Fibroblast of skin of left quadriceps (primary cell): ENCODE measurements at places on chromosomes 1 and 21.
A peak's percentile ranks its signal among the peaks of the same experiment; 100 is the strongest.

GRCh38 chr1:11617314-11617713, 36.9 kb downstream of the FBXO2 start:
- DNase-seq: no peak

DNA sequence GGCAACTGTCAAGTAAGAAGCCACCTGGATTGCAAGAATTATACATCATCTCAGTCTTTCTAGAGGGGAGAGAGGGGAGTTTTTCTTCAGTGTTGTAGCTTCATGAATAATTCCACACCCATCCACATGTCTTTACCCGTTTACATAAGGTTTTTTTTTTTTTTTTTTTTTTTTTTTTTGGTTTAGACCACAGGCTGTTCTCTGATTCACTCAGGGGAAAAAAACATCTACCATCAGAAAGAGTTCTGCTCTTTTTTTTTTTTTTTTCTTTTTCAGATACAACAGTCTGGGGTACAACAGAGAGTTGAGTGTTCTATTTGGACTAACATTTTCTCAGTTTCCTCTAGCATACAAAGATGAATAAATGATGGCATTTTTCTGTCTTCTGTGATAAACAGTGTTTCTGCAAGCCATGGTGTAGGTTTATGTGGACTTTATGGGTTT, 4.9 kb upstream of the KIF14 start:
- no peak for DNase-seq

DNA sequence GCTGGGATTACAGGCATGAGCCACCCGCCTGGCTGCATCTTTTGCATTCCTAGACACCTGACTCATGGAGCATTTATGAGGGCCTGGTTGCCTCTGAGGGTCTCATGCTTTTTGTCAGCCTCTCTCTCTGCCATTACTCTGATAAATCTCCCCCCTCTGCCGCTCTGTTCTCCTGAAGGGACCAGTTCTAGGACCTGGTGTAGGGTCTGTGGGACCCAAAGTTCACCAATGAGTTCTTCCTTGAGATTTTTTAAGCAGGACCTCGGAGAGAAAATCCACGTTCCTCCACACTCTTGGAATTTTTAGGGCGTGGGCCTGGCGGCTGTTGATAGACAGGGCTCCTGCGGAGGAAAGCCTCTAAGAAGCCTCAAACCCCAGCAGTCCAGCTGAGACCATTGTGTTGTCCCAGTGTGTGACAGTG, 91.9 kb upstream of the ERRFI1 start:
- DNase-seq: no peak

- no peak for DNase-seq
Observed at GRCh38 chr1:117655220-117655577, 49.4 kb downstream of the TENT5C start.

DNA sequence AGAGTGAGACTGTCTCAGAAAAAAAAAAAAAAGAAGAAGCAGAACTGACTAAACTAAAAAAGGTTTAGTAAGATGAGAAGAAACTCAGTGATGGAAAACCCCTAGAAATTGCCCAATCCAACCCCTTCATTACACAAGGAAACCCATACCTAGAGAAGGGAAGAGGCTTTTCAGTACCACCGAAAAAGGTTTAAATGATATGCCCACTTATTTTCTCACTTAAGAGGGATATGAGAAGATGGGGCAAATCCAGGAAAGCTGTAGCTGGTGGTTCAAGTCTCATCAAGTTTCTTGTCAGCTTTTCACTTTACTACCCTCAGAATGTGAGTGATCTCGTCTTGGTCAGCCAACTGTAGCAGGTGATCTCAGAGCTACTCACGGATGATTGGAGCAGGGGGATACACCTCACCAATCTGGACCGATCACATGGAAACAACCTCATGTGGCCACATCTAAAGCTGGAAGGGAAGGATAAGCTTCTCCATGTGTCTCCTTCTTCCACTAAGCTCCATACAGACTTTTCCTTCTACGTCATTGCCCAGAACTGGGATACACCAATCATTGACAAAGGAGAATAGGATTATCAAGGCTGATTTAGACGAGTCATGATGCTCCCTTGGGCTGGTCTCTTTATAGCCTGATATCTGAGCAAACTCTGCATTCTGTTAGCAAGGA, 126.7 kb upstream of the POU3F1 start:
- DNase-seq: no peak

DNA sequence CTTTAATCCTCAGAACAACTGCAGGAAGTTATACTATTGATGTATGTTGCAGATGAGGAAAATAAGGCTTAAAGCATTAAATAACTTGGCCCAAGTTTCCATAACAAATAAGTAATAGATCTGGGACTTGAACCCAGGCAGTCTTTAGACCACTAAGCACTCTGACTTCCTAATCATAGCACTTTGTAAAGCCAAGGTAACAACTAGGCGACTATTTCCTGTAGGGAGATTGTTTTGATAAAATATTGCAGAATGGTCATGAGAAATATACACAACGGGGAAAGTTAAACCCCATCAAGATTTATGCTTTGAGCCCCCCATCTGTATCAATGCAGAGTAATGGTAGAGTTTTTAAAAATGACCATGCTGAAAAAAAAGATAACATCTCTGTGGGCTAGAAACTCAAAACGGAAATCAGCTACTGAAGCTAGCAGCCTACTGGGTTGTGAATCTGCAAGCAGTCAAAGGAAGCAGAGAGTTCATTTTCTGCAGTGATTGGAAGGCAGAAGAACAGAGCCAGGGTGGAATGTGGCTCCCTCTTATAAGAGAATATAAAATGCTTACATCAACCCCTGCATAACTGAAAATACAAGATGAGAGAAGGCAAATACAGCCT, 111.2 kb upstream of the OLIG2 start:
- no peak for DNase-seq

GRCh38 chr1:28538286-28538685, 14.6 kb upstream of the TRNAU1AP start:
- DNase-seq: no peak

- DNase-seq: no peak
Observed at GRCh38 chr1:34907487-34908090, 21.9 kb downstream of the DLGAP3 start.

DNA sequence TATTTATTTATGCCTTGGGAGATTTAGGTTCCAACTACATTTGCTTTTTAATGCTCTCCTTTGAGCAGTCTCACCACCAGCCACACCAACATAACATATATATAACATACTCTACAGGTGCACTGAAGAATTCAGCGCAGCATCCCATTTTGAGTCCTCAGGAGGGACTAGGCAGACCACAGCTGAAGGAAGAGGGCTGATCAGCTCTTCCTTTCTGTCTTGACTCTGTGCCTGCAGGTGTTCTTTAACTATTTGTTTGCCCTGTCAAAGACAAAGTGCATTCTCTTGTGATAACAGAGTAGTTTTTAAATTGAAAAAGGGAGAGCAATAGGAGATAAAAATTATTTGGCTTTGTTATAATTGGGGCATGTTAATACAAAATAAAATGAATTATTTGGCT, 17.0 kb downstream of the HIPK1 start:
- DNase-seq: no peak

DNA sequence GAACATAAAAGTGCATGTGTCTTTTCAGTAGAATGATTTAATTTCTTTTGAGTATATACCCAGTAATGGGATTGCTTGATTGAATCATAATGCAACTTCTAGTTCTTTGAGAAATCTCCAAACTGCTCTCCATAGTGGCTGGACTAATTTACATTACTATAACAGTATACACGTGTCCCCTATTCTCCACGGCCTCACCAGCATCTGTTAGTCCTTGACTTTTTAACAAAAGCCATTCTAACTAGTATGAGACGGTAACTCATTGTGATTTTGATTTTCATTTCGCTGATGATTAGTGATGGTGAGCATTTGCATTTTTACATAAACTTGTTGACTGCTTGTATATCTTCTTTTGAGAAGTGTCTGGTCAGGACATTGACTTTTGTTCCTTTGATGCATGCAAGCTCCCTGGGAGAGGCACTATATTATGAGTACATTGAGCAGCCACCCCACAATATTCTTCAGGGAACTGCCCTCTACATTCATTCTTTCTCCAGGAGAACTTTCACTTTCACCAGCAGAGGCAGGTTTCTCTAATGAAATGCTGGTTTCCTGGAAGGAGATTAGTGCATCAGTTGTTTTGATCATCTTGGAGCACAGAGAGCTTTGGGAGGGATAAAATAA, 51.9 kb upstream of the LPGAT1 start:
- no peak for DNase-seq

GRCh38 chr1:90708826-90709225, 8.3 kb downstream of the BARHL2 start:
- DNase-seq: no peak

- peak; percentile 98 for DNase-seq
Observed at GRCh38 chr1:7299329-7299799, 471.7 kb upstream of the VAMP3 start.

GRCh38 chr1:223512057-223512456, 118.8 kb downstream of the CCDC185 start:
- no peak for DNase-seq

GRCh38 chr21:43938751-43939442, 73.2 kb upstream of the TRAPPC10 start:
- DNase-seq: peak; percentile 20

- no peak for DNase-seq
Observed at GRCh38 chr1:201112173-201112731, at the start of gene CACNA1S. Gene CACNA1S, minus strand, starts transcription at chr1:201112426. Its CDS starts 87 bp downstream, at chr1:201112339.

- no peak for DNase-seq
Observed at GRCh38 chr1:89604414-89604735, 28.5 kb upstream of the LRRC8C start.

GRCh38 chr1:90201467-90202358, 206.8 kb downstream of the ZNF326 start:
- no peak for DNase-seq

- peak; percentile 62 for DNase-seq
Observed at GRCh38 chr1:145977486-145978470, 13.3 kb downstream of the POLR3GL start.

- DNase-seq: no peak
Observed at GRCh38 chr21:35360870-35361570, 311.9 kb upstream of the RUNX1 start.

DNA sequence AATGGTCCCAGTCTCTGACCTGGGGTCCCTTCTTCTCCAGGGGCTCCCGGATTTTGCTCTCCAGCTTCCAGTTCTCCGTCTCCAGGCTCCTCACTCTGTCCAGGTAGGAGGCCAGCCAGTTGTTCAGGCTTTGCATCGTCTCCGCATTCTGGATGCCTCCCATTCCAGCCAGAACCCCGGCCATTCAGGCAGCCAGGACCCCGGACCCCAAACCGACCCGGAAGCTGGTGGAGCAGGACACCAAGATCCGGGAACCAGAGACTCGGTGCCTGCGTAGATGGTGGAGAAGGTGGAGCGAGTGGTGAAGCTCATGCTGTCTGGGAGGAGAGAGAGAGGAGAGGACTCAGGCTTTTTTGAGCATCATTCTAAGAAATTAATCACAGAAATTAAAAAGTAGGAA, 572.4 kb upstream of the NCAM2 start:
- no peak for DNase-seq

DNA sequence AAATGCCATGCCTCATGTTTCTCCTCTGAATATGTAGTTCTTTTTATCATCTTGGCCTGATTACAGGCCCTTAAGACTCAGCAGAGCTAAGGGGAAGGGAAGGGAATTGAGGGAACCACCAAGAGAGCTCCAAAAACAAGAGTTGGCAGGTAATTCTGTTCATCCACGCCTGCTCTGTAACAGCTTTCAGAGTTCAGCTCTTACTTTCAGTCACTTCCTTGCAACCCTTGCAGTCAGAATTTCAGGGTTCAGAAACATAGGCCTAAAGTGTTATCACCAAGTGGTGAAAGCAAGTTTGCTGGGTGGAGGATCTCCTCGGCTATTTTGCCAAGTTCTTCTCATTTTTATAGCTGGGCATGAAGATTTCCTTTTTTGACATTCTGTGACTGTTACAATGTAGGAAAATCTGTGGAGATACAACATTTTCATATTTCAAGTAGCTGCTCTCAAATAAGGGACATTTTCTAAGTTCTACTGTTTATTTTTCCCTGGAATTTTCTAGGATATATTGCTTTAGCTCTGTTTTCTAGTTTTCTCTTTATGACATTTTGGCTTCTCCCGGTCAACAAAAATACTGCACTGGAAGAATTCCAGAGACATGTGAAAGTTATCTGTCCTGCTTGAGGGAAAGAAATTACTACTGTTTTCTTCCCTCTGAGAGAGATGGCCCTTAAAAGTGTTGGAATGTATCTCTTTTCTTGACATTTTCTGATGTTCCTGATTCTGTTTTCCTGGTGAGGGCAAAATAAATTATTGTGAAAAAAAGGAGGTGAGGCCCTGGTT, 251.8 kb upstream of the ST6GALNAC5 start:
- no peak for DNase-seq

DNA sequence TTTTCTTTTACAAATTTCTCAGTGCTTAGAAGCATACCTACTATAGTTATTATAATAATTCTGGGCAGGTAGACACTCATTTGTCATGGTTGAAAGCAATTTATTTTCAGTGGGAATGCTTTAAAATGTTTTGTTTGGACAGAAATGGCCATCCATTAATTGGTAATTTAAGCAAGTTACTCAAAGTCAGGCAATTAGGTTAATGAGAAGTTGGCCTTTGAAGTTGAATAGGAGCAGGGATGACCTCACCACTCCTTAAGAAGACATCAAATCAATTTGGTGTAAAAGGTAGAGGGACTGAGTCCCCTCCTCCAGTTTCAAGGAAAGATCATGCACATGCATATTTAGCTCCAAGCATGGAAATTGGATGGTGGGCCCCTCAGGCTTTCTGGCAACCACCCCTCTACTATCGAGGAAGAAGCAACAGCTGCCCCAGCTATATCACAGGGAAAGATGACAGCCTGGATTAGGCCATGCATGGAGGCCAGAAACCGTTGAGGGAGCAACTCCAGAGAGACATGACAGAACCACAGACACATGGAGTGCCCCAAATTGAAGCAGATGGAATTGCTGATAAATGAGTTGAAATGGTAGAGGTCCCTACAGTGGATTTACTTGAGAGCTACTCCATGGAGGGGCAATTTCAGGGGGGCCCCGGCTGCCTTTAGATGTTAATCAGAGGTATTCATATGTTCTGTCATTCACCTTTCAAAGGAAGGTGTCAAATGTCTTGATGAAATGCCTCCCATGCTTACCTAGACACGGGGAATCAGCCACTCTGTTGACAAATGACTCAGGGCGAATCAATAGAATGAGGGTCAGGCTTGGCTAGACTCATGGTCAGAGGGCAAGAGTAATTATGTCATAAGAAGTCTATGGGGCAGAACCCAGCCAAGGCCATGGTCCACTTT, 26.7 kb downstream of the HLX start:
- DNase-seq: no peak

DNA sequence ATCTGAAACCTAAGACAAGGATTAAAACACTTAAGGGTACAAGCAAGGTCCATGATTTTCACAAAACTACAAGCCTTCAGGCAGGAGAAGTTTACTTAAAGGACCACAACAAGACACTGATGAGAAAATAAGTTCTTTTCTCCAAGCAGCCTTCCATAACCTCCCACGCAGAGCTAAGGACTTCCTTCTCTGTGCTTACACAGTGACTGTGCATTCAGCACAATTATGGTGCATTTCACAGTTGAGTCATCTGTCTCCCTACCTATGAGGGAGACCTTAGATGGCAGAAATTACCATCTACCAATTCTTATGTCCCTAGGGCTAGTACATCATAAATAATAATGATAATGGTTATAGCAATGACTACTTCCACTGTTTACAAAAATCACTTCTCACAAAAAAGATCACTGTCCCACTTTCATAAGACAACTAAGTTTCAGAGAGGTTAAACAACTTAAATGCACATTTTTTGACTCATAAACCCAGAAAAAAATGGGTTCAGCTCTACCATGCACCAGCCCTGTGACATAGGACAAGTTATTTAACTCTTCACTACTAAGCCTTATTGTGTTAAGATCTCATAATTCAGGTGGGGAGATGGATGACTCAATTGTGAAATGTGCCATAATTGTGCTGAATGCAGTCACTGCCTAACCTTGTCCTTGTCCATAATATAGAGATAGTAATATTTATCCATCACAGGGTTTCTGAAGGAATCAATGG, 45.3 kb downstream of the TARBP1 start:
- peak; percentile 6 for DNase-seq
